ENCODE measurements at places on chromosomes 5 and 9.

DNA sequence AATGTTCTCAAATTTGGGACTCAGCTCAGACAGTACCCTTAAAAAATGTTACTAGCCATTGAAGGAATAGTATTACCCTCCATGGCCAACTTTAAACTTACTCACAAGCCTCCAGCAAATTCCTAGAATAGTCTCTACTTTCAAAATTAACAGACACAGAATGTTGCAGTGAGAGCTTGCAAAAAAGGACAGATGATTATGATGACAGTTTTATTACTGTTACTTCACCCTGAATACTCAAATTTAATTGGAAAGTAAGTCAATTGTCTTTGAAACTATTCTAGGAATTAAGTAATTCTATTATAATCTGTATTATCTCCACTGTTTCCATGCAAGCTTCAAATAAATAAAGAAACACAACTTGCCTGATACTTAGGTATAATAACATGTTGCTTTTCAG lies 288.3 kb downstream of the SLF1 start:
- DNase-seq: no peak

GRCh38 chr9:126389992-126390391 lies 63.4 kb downstream of the MVB12B start:
- peak; percentile 30 for DNase-seq

GRCh38 chr5:13403351-13403750 lies 541.1 kb downstream of the DNAH5 start:
- no peak for DNase-seq

DNA sequence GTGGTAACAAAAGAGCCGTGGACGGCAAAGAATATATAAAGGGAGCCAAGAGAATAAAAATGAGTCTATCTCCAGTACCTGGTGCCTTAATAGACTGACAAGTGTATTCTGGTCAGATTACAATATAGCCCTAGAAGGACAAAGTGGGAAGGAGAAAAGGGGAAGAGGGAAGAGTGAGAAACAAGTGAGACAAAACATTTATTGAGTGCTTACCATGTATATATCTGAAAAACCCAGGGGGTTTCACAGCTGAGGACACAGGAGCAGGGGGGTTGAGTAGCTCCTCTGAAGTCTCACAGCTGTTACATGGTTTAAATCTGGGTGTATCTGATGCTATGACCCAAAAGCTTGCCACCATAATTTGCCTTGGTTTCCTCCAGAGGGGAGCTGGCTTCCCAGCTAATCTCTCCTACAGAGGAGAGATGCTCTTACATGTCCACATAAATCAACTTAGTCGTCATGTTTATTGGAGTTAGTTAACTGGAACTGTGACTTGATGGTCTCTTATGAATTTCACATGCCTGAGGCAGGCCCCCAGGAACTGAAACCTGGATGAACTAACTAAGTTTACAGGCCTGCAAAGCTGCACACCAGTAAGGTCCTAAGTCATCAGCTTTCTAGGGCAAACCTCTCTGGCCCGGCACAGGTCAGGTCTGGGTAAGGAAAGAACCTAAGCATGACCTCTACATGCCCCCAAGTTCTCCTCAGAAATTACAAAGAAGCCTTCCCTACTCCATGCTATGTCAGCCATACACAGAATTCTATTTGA lies 15.5 kb downstream of the SIL1 start:
- DNase-seq: no peak

DNA sequence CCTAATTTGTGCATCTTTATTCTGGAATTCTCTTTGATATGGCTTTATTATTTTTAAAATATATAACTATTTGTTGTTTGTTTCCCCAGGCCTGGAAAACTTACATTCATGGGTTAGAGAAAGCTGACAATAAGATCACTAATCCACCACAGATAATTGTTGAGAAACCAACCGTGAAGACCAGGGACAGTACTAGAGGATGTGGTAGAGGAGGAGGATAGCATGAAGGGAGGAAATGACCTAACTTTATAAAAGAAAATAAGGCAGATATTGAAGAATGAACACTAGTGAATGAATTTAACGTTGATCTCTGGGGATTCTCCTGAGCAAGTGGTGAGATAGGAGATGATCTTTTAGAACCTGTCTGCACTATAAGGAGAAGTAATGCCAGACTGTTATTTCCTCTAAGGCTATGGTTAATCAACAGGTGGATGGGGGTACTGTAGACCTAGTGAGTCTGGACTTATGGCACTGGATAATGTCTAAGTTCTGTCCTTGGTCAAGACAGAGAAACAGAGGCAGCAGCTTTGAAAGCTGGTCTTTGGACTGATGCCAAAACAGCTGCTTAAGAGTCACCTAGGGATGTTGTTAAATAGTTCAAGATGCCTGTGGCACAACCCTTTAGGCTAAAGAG lies 52.4 kb downstream of the NREP start:
- DNase-seq: no peak

DNA sequence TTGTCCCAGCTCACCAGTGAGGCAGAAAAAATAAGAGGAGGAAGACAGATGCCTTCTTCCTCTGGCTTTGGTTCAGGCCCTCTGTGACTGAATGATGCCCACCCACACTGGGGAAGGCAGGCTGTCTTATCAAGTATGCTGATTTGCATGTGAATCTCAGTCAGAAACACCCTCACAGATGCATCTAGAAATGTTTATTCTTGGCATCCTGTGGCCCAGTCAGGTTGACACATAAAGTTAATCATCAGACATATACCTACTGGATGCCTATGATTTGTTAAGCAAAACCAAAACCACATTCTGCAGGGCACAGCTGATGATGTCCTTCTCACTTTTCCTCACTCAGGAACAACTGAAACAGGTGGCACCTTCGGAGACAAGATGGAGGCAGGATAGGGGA lies 243.4 kb upstream of the KCNN2 start:
- DNase-seq: no peak

DNA sequence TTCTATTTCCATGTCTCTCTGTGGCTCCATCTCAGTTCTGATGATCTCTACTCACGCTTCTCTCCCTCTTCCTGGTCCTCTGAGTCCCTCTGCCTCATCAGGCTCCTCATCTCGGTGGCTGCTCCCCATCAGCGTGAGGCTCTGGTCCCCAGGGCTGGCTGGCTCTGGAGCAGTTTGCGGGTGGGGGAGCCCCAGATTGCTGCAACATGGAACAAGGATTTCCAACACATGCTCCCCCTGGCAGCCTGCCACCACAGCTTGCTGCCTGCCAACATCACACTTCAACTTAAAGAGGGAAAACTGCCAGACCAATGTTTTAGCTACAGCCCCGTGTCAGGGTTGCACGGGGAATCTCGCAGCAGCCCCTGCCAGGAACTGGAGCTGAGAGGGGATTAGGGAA lies 77.2 kb upstream of the NEK6 start:
- DNase-seq: no peak

- DNase-seq: no peak
These were observed 10.6 kb downstream of the HMCN2 start for GRCh38 chr9:130276121-130276520.

- DNase-seq: no peak
These were observed 19.7 kb upstream of the SNCAIP start for GRCh38 chr5:122292332-122292731.

DNA sequence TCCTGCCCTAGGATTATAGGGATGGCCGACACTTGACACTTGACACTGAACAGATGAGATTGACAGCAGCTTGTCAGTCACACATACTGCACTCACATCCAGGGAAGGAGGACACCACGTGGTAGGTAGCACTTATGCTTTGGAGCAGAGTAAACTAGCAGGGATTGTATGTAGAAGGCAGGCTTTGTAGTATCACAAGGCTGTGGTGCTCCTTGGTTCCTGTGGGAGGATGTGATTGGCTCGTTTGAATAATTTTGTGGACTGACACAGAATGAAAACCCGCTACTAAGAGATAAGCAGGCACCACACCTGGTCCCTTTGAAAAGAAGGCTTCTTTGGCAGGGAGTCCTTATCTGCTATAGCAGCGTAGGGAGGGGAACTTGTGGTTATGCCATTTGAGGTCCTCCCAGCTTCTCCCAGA lies 63.6 kb upstream of the IL12B start:
- DNase-seq: no peak

- peak; percentile 81 for DNase-seq
These were observed 51.9 kb upstream of the ZSWIM6 start for GRCh38 chr5:61280205-61280604.

DNA sequence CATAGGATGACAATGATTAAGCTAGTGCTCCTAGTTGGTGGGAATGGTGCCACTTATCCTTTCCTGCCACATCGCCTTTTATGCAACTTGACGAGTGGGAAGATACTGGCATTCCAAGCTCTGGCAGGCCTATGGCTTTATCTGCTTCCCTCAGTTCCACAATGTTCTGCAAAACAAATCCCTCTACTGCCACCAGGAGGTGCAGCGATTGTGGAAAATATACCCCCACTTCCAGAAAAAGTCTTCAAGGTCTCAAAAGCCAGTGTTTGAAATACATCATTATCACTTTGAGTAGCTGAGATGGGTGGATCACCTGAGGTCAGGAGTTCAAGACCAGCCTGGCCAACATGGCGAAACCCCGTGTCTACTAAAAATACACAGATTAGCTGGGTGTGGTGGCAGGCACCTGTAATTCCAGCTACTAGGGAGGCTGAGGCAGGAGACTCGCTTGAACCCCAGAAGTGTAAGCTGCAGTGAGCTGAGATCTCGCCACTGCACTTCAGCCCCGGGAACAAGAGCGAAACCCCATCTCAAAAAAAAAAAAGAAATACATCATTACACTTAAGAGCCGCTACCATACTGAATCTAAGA lies 3.4 kb downstream of the CLINT1 start:
- peak; percentile 3 for DNase-seq

GRCh38 chr5:180142021-180142765 lies 66.8 kb downstream of the RASGEF1C start:
- no peak for DNase-seq

DNA sequence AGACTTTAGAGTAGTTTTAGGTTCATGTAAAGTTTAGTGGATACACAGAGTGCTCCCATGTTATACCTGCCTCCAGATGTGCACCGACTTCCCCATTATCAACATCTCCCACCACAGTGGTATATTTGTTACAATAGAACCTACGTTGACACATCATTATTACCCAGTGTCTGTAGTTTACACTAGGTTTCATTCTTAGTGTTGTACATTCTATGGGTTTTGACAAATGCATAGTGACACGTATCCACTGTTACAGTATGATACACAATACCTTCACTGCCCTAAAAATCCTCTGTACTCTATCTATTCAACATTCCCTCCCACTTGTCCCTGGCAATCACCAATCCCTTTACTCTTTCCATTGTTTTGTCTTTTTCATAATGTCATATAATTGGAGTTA lies 34.3 kb upstream of the CRHBP start:
- no peak for DNase-seq

- no peak for DNase-seq
These were observed 1217.9 kb upstream of the ACO1 start for GRCh38 chr9:31166516-31166915.

GRCh38 chr9:90505695-90506094 lies 136.9 kb downstream of the DIRAS2 start:
- no peak for DNase-seq

DNA sequence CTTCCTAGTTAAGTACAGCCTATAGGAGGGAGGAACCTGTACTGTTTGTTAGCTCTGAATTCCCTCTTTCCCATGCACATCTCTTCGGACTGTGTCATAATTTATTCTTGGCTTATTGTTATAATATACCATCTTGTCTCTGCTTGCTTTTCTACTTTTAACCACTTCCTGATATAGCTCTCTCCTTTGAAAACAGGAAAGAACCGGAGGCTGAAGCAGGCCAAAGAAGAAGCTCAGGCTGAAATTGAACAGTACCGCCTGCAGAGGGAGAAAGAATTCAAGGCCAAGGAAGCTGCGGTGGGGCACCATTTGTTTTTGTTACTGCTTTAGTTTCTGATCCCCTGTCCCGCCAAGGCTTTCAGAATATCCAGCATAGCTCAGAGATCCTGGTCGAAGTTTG lies 4.8 kb downstream of the ATP6V1G1 start:
- DNase-seq: no peak

DNA sequence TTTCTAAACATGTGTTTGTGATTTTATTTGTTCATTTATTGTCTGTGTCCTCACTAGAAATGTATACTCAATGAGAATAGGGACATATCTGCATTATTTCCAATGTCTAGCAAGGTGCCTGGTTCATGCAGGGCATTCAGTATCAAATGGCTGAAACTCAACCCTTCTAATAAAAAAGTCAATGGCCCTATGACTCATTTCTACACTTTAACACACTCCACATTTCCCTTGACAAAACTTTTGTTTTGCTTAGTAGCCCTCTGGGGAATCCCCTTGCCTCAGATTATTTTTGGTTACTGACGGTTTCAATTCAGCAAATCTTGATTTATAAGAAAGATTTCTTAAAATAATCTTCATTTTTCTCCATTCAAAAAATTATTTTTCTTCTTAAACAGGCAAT lies 206.0 kb upstream of the DMRTA1 start:
- DNase-seq: no peak

DNA sequence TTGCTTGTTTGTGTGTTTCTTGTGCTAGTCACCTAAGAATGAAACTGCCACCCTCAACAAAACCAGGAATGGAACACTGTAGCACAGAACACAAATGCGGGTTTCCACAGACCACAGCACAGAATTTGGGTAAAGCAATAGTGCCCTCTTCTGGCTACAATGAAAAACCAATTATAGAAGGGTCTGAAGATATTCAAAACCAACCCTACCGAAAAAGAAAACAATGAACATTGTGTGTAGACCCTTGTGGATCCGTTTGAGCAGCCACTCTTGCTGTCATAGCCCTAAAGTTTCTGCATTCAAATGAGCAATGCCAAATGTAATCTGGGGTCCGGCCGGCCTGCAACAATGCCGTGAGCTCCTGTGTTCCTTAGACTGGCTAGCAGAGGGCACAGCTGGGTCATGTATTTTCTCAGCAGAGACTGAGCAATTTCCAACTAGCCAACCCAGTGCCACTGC lies 8.3 kb upstream of the ENC1 start:
- DNase-seq: no peak

DNA sequence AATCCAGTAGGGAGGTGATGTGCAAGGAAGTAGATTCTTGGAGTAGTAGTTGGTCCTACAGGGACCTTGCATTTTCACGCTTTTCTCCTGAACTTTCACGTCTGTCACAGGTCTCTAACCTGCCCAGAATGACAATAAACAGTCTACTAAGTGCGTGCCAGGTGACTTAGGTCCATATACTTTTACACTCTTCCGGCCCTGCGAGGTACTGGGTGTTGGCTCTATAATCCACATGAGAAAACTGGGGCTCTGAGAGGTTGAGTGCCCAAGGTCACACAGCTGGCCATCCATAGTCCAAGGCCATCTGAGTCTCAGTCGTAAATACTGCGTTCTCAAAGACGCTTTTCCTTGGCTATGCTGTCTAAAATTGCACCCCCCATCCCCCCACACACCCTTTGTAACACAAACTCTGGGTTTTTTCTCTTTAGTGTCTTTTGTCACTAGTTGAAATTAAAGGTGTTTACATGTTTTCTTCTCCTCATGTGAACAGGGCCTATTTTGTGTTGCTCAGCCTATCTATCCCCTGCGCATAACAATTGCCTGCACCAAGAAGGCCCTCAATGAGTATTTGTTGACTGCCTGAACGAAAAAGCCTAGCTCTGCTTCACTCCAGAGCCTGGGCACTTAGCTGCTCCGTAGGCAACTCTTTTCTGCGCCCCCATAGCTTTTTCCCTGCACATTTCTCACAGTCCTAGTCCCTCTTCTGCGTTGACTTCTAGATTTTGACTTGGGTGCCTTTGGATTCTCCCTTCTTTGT lies 943 bp downstream of the SFXN1 start:
- DNase-seq: no peak

Measured in NCI-H1436 treated with DMSO at 0.1 percent for 48 hours (cell line).